ENCODE measurements at places on chromosomes 3 and 15.

GRCh38 chr15:70463453-70463834 is 299.9 kb downstream of the UACA start:
- peak; percentile 13 for DNase-seq

GRCh38 chr3:73787620-73788019 is 162.9 kb upstream of the PDZRN3 start:
- no peak for DNase-seq

DNA sequence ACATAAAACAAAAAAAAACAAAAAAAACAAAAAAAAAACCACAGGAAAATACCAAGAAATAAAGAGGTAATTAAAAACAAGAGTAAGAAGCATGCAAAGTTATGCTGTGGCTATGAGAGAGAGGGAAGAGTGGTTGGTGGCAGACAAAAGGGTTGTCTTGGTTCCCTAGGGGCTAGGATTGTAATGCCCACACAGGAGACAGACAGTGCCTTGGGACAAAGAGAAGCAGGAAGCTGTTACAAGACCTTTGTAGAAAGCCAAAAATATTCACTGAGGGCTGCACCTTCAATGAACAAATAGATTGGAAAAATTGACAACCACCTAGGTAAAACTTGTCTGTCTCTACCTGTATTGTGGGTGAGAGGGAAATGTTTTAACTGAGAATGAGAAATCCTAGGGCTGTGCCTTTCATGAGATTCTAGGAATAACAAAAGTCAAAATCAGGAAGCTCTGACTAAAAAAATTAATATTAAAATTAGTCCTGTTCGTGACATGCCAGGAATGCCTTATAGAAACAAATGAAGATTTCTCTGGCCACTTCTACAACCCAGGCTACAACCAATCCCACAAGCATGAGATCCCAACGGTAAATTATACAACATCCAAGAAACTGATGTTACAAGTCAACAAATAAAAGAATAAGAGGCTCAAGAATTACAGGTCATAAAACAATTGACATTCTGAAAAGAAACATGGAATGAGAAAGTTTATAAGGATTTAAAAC is 45.0 kb upstream of the PRICKLE2 start:
- DNase-seq: no peak

- DNase-seq: peak; percentile 93
These were observed 352 bp downstream of the CHRD start for GRCh38 chr3:184380185-184380626.

GRCh38 chr3:64687781-64688604 is at the start of gene ADAMTS9:
ADAMTS9 (minus strand) TSS chr3:64688000; CDS start chr3:64687657, 343 bp downstream.
- DNase-seq: peak; percentile 94

DNA sequence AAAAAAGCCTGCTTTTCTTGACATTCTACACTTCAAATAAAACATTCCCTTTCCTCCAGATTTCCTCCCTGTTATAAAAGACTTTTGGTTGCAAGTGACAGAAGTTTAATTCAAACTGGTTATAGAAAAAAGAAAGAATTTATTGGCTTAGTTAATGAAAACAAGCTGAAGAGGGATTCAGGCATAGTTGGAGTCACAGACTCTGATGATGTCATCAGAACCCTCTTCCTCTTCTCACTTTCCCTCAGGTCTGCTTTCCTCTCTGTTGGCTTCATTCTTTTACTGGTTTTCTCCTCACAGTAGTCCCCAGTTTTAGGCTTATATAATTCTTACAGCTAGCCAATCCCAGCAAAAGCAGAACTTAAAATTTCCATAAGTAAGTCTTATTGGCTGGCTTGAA is 32.0 kb upstream of the MBNL1 start:
- no peak for DNase-seq

DNA sequence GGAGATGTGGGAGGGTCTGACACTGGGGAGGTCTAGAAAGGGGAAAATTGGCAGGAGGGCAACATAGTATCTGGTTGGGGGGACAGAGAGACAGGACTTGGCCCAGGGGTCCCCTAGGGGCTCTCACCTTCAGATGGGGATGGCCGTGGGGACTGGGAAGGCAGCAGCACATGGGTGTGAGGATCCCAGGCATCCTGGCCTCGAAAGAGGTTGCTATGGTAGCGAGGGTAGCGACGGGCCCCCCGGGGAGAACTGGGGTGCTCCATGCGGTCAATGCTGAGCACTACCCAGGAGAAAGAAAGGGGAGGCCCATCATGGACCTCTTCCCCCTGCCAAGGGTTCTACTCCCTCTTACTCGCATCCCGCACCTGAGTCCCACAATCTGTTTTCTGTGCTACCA is 12.5 kb upstream of the SLC26A6 start:
- no peak for DNase-seq
